ENCODE measurements at places on chromosomes 16 and 17. TPM values are rescaled to one million over a fixed set of nuclear protein-coding genes. Genes with fewer than 3 reads are reported as not detected.

CLDN7 gene
- 15.6 TPM for polyA plus RNA-seq

ANKRD40CL gene
- not detected for polyA plus RNA-seq

ITGAL gene
- polyA plus RNA-seq: not detected

GPR179 gene
- polyA plus RNA-seq: not detected

HASPIN gene
- polyA plus RNA-seq: 7.2 TPM

MILR1 gene
- polyA plus RNA-seq: 7.1 TPM

ZPBP2 gene
- polyA plus RNA-seq: not detected

WSCD1 gene
- polyA plus RNA-seq: not detected

CRHR1 gene
- not detected for polyA plus RNA-seq

KRTAP4-4 gene
- polyA plus RNA-seq: not detected

OXLD1 gene
- polyA plus RNA-seq: 114 TPM

PHKB gene
- 67.0 TPM for polyA plus RNA-seq

SHISA9 gene
- polyA plus RNA-seq: not detected

BRIP1 gene
- polyA plus RNA-seq: 11.2 TPM

MGAT5B gene
- not detected for polyA plus RNA-seq

TTYH2 gene
- 2.0 TPM for polyA plus RNA-seq

SMIM5 gene
- polyA plus RNA-seq: not detected

CACNA1G gene
- polyA plus RNA-seq: not detected

MC1R gene
- 5.3 TPM for polyA plus RNA-seq

FBXL16 gene
- polyA plus RNA-seq: 3.3 TPM

TP53TG3B gene
- polyA plus RNA-seq: not detected

DOC2B gene
- polyA plus RNA-seq: not detected

TRIM25 gene
- 24.5 TPM for polyA plus RNA-seq

MFSD6L gene
- not detected for polyA plus RNA-seq

PRAC1 gene
- polyA plus RNA-seq: not detected

ZP2 gene
- not detected for polyA plus RNA-seq

HSPB9 gene
- polyA plus RNA-seq: 0.13 TPM

FTSJ3 gene
- polyA plus RNA-seq: 52.4 TPM

HLF gene
- 1.4 TPM for polyA plus RNA-seq

NPIPB13 gene
- 4.4 TPM for polyA plus RNA-seq

MYO18A gene
- 32.3 TPM for polyA plus RNA-seq

ATP2C2 gene
- polyA plus RNA-seq: not detected

PPL gene
- 0.01 TPM for polyA plus RNA-seq

CCL7 gene
- not detected for polyA plus RNA-seq

CDH5 gene
- not detected for polyA plus RNA-seq

SYNGR3 gene
- 69.1 TPM for polyA plus RNA-seq

CEP112 gene
- polyA plus RNA-seq: 0.84 TPM

MTHFSD gene
- 8.7 TPM for polyA plus RNA-seq

COQ9 gene
- 84.2 TPM for polyA plus RNA-seq

PHKG2 gene
- polyA plus RNA-seq: 50.4 TPM

UTS2R gene
- polyA plus RNA-seq: not detected

All from K562 (cell line).